ENCODE measurements at places on chromosomes 12 and 14.

DNA sequence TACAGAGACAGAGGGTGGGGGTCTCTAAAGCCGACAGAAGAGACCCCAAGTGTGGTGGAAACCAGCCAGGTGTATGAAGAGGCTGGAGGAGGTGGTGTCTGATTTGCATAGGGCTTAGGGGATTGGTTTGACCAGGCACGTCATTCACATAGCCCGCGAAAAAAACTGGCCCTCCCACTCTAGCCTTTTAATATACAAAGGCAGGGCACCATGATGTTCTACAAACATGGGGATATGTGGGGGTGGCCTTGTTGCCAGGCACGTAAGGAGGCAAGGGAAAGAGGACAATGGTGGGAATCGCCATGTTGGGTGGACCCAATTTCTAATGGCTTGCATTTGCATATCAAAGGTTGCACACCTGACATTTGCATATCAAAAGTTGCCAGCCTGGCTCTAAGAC, 13.2 kb downstream of the LALBA start:
- DNase-seq, result no peak

- no peak for DNase-seq
These were observed 41.4 kb upstream of the MANSC4 start for GRCh38 chr12:27821259-27821973.

- no peak for DNase-seq
These were observed 291.3 kb upstream of the ATP2B1 start for GRCh38 chr12:89999699-90000505.

DNA sequence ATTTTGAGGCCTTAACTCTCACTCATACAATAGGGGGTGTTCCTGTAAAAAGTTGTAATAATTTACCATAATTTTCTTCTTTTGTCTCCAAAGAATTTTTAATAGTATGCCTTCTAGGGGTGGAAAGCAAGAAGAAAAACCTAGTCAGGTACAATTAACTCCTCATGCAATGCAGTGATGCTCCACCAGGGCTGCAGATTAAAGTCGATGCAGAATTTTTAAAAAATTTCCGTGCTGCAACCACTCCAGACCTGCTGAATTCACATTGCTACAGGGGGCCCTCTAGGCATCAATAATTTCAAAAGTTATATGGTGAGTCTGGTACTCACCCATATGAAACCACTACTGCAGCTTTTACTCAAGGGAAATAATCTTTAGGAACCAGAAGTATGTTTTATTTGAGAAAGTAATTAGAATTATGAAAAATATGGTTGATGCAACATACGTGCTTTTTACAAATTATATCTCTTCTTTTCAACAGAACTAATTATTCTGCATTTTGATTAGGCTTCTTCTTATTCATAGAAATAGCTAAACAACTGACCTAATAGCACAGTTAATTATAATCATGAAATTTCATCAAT, 353.2 kb downstream of the BCAT1 start:
- DNase-seq, result no peak

GRCh38 chr12:3125674-3126073, 48.5 kb downstream of the TSPAN9 start:
- DNase-seq, result no peak

- no peak for DNase-seq
These were observed 23.6 kb upstream of the KCNH3 start for GRCh38 chr12:49515266-49515665.

All from activated T-helper 9 cell treated with anti-CD3 and anti-CD28 coated beads, Interleukin-2, amount 50 U/mL, for 16 hours (primary cell).